Spleen (tissue), 13 donors: ENCODE measurements at places on chromosomes 3 and 15. TPM values are rescaled to one million over a fixed set of nuclear protein-coding genes. Genes with fewer than 3 reads are reported as not detected.

DNA sequence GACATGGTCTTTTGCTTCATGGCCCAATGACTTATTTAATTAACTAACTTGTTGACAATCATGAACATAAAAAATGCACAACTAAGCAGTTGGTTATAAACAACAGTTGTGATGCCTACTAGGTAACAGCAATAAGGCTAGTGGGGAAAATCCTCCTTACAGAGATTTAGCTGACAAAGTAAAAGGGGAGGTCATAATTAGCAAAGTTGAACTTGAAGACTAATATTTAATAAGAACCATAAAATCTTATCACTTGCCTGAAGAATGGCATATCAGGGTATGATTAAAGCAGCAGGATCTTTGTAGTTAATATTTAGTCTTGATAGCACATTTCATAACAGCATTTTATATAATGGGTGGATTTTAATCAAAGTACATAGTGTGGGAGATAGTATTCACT, 84.2 kb downstream of the MME start:
- no peak overlapping the region for H3K27ac ChIP-seq
- no peak for DNase-seq
- no peaks in the 10 kb centered on the region for H3K27me3 ChIP-seq
- H3K4me3 ChIP-seq: no peak overlapping the region
- no peaks in the 10 kb centered on the region for H3K36me3 ChIP-seq

GRCh38 chr15:69533522-69533921, 80.9 kb downstream of the RPLP1 start:
- no peaks in the 10 kb centered on the region for H3K36me3 ChIP-seq
- no peak overlapping the region for H3K27ac ChIP-seq

DNA sequence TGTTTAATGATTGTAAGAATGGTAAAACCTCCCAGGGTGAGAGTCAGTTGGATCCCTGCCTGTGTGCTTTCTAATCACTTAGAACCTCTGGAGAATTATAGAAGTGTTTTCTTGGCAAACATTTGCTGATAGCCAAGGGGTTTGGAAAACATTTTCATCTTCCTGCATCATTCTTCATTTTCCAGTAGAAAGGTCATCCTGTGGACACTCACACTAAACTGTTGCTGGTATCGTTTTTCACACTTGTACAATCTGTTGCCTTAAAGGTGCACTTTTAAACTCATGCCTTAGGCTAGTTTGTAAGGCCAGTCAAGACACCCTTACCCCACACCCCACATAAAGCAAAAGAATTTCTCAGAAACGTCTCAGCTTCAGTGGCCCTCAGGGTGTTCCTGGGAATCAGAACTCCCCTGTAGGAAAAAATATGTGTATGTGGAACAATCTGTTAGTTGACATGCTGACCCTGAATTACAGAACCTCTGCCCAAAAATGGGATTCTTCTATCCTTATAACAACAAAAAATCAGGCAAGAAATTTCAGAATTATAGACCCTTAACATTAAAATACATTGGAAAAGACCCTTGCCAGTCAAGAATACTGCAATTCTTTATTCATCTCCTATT, 5.8 kb upstream of the PLD1 start:
- H3K4me3 ChIP-seq: no peak overlapping the region
- H3K27ac ChIP-seq: no peak overlapping the region
- peaks cover 22% of the 10 kb centered on the region for H3K4me1 ChIP-seq
- no peak for DNase-seq
- H3K27me3 ChIP-seq: peaks cover 3% of the 10 kb centered on the region
- no peaks in the 10 kb centered on the region for H3K36me3 ChIP-seq

DNA sequence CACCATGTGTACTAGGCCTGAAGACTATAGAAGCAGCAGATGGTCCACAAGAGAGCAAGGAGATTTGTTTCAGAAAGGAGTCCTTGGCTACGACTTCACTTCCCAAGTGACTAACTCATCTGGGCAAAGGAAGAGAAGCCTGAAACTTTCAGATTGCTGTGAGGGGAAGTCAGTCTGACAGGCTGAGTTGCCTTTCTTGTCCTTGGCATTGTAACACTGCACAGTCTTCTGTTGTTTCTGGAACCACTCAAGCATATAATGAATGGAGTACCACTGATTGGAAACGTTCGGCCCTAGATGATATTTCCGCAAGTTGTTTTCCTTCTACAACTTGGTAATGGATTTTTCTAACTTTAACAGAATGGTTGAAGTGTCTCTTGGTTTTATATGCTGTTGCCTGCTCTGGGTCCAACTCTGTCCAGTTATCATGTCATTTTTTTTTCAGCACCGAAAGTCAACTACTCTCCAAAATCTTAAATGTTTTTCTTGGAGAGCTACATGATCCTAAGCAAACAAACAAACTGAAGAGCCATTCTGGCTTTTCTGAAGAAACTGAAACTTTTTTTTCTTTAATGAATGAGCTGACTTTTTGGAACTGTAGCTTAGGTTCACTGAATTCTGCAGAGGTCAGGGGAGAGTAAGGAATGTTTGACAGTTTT, 685.7 kb downstream of the MECOM start:
- H3K4me3 ChIP-seq: no peak overlapping the region
- no peaks in the 10 kb centered on the region for H3K27me3 ChIP-seq
- H3K27ac ChIP-seq: no peak overlapping the region
- H3K36me3 ChIP-seq: no peaks in the 10 kb centered on the region
- no peak for DNase-seq
- H3K4me1 ChIP-seq: no peaks in the 10 kb centered on the region

The RASGRF1 gene
- 3.4 TPM for total RNA-seq

GRCh38 chr3:155995525-155996370, 124.6 kb upstream of the KCNAB1 start:
- no peaks in the 10 kb centered on the region for H3K27me3 ChIP-seq
- no peaks in the 10 kb centered on the region for H3K4me1 ChIP-seq

GRCh38 chr15:76324066-76324465, 12.5 kb upstream of the ISL2 start:
- H3K4me3 ChIP-seq: no peak overlapping the region
- no peaks in the 10 kb centered on the region for H3K4me1 ChIP-seq
- no peak overlapping the region for H3K27ac ChIP-seq
- peaks cover 10% of the 10 kb centered on the region for H3K27me3 ChIP-seq
- DNase-seq: no peak

The HES1 gene
- 53.9 TPM for total RNA-seq

The ZNF620 gene
- total RNA-seq: 6.9 TPM

The GPD1L gene
- total RNA-seq: 38.9 TPM

The GHSR gene
- not detected for total RNA-seq

DNA sequence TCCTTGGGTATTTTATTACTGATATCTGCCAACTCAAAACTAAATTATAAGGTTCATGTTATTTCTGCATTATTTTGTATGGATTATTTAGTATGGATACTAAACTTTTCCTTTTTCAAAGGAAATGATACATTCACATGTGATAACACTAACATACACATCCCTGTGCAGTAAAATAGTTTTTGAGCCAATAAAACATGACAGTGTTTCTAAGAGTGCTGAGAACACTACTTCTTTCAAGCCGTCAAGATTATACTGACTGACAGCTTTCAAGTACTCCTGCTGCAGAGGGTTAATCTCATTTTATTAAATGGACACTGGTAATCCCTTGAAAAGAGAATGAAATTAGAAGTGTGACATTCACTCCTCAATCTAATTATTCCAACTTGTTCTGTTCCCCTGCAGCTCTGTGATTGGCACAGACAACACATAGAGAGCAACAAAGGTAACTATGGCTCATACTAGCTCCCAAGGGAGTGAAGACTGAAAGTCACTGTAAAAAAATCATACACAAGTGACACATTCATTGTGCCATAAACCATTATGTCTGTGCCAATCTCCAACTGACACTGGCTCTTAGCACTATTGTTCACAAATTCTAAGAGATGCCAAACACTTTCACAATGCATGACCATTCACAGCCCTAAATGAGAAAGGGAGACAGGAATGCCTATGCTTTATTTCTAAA, 468.6 kb downstream of the SHQ1 start:
- no peaks in the 10 kb centered on the region for H3K27me3 ChIP-seq
- peaks cover 11% of the 10 kb centered on the region for H3K36me3 ChIP-seq
- H3K4me3 ChIP-seq: no peak overlapping the region
- DNase-seq: no peak

The ZPLD1 gene
- not detected for total RNA-seq

- peak overlapping the region; percentile 78 for H3K4me3 ChIP-seq
- H3K27ac ChIP-seq: no peak overlapping the region
- peaks cover 13% of the 10 kb centered on the region for H3K4me1 ChIP-seq
- DNase-seq: no peak
- no peaks in the 10 kb centered on the region for H3K27me3 ChIP-seq
These were observed 624 bp downstream of the AP3B2 start for GRCh38 chr15:82709081-82709420.

GRCh38 chr3:151644020-151644620, 89.6 kb upstream of the AADACL2 start:
- H3K4me1 ChIP-seq: no peaks in the 10 kb centered on the region
- H3K27ac ChIP-seq: no peak overlapping the region
- no peaks in the 10 kb centered on the region for H3K36me3 ChIP-seq
- H3K4me3 ChIP-seq: no peak overlapping the region

The C15orf39 gene
- 67.6 TPM for total RNA-seq

DNA sequence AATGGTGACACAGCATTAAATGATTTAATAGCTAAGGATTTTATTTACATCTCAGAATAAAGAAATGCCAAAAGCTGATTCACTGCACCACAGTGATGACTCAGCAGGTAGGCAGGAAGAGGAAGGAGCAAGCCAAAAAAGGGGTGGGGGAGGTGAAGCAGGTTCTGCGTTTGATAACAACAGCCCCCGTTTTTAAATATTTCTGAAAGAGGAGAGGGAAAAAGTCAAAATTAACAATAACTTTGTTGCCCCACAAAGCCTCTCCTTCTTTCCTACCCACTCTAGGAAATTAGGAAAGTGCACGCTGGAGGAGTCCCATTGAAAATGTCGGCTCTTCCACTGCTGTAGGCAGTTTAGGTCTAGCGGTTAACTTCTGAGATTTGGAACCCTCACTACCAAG, 9.9 kb upstream of the CCDC54 start:
- no peaks in the 10 kb centered on the region for H3K36me3 ChIP-seq
- H3K4me3 ChIP-seq: no peak overlapping the region
- H3K27ac ChIP-seq: no peak overlapping the region
- no peaks in the 10 kb centered on the region for H3K4me1 ChIP-seq
- no peak for DNase-seq

GRCh38 chr3:192237992-192238608, 489.2 kb downstream of the FGF12 start:
- no peaks in the 10 kb centered on the region for H3K36me3 ChIP-seq
- no peaks in the 10 kb centered on the region for H3K4me1 ChIP-seq
- H3K4me3 ChIP-seq: no peak overlapping the region
- DNase-seq: no peak
- no peaks in the 10 kb centered on the region for H3K27me3 ChIP-seq

DNA sequence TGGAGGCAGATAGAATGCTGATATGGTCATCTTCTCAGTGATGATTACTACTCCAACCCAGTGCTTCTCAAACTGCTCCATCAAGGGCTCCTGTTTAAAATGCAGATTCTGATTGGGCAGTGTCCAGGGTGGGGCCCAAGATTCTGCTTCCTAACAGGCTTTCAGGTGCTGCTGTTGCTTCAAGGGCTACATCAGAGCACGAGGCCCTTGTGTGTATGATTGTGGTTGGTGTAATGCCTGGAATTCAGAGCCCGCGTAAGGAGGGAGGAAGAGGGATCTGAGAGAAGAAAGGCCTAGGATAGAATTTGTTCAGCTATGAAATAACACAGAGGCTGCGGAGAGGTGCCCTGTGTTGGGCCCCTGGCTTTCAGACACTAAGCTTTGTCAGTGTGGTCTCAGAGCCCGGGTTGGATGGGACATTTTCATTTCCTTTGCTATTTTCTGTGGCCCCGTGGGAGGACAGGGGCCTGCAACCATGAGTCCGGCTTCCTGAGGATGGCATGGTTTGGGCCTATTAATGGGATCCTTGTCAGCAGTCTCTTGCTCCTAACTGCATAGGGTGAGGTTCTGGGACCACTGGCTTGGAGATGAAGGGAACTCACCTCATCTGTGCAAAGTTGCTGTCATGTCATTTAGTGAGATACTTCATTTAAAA, 53.0 kb downstream of the ATP1B3 start:
- H3K4me3 ChIP-seq: no peak overlapping the region
- H3K4me1 ChIP-seq: no peaks in the 10 kb centered on the region
- H3K27ac ChIP-seq: no peak overlapping the region
- H3K27me3 ChIP-seq: no peaks in the 10 kb centered on the region
- DNase-seq: no peak

DNA sequence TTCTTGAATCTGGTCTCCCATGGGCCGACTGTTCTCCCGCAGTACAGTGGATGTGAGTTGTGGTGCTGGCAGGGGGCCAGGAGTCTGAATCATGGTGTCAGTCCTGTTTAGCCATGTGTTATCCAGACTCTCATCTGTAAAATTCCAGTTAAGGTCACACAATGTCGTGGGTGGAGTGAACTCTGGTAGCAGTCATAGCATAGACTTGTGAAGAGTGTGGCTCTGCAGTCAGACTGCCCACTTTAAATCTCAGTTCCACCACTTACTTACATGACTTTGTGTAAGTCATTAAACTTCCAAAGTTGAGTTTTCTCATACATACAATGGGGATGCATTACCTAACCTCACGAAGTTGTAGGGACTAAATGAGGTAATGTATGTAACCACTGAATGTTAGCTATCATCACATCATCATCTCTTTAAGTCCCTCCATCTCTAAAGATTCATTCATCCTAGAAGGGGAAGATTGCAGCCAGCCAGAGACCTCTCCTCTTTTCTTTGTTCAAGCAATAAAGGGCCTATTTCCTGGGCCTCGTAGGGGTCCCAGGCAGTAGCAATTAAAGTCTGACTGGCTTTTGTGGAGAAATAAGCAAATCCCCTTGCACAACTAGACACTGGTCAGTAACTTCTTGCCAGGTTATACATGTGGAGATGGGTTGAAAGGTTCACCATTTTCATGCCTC, 93.9 kb downstream of the PCCB start:
- no peak for DNase-seq
- H3K27me3 ChIP-seq: no peaks in the 10 kb centered on the region
- no peak overlapping the region for H3K4me3 ChIP-seq

The RASL12 gene
- total RNA-seq: 9.9 TPM

- no peak overlapping the region for H3K27ac ChIP-seq
- H3K4me1 ChIP-seq: no peaks in the 10 kb centered on the region
- no peaks in the 10 kb centered on the region for H3K36me3 ChIP-seq
- no peaks in the 10 kb centered on the region for H3K27me3 ChIP-seq
- H3K4me3 ChIP-seq: no peak overlapping the region
These were observed 570.7 kb upstream of the AGTR1 start for GRCh38 chr3:148126956-148127355.

DNA sequence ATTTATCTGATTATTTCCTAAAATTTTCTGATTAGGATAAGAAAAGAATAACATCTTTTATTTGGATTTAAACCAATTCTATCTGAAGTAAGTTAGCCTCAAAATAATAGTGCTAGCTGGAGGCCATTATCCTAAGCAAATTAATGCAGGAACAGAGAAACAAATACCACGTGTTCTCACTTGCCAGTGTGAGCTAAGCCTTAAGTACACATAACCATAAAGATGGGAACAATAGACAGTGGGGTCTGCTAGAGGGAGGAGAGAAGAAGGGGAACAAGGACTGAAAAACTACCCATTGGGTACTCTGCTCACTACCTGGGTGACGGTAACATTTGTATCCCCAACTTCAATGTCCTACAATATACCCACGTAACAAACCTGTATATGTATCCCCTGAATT, 31.3 kb upstream of the LYSMD4 start:
- DNase-seq: no peak
- H3K36me3 ChIP-seq: no peaks in the 10 kb centered on the region
- no peak overlapping the region for H3K4me3 ChIP-seq
- H3K4me1 ChIP-seq: peaks cover 5% of the 10 kb centered on the region

The SECISBP2L gene
- total RNA-seq: 58.7 TPM
